ENCODE measurements at places on chromosomes 6 and 20.

GRCh38 chr6:80145509-80145908 lies 39.0 kb downstream of the BCKDHB start:
- H3K4me3 ChIP-seq = no peak overlapping the region
- H3K27me3 ChIP-seq = no peaks in the 10 kb centered on the region
- DNase-seq = no peak
- no peak overlapping the region for H3K27ac ChIP-seq
- H3K4me1 ChIP-seq = no peaks in the 10 kb centered on the region

DNA sequence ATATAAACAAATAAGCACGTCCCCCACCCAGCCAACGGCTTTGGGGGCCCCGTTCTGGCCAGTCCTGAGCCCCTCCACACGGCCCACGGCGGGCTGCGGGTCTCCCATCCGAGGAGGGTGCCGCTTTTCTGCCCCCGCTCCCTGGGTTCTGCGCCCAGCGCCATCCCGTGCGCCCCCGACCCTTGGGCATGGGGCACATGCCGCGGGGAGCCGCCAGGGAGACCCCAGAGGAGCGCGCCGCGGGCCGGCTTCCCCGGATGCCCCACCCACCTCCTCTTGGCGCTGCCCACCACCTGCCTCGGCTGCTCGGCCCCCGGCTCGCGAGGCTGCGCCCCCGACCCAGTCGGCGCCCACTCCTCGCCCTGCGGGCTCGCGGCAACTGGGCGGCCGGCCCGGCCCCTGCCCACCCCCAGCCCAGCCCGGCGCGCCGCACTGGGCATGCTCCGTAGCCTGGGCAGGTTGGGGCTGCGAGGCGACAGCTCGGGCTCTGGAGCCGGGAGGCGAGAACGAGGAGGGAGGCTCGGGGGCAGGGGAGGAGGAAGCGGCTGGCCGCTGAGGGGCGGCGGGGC lies 570 bp upstream of the PLCB4 start:
- H3K4me1 ChIP-seq = no peaks in the 10 kb centered on the region
- no peak overlapping the region for H3K27ac ChIP-seq
- no peak for DNase-seq
- H3K4me3 ChIP-seq = peak overlapping the region; percentile 92

- H3K27me3 ChIP-seq = no peaks in the 10 kb centered on the region
- H3K36me3 ChIP-seq = no peaks in the 10 kb centered on the region
- 0 out of 2 replicates have a peak, but pooled peaks cover 1% of the 10 kb centered on the region for H3K4me1 ChIP-seq
- no peak for DNase-seq
These were observed 762 bp downstream of the ZC3H12D start for GRCh38 chr6:149483849-149484655.

DNA sequence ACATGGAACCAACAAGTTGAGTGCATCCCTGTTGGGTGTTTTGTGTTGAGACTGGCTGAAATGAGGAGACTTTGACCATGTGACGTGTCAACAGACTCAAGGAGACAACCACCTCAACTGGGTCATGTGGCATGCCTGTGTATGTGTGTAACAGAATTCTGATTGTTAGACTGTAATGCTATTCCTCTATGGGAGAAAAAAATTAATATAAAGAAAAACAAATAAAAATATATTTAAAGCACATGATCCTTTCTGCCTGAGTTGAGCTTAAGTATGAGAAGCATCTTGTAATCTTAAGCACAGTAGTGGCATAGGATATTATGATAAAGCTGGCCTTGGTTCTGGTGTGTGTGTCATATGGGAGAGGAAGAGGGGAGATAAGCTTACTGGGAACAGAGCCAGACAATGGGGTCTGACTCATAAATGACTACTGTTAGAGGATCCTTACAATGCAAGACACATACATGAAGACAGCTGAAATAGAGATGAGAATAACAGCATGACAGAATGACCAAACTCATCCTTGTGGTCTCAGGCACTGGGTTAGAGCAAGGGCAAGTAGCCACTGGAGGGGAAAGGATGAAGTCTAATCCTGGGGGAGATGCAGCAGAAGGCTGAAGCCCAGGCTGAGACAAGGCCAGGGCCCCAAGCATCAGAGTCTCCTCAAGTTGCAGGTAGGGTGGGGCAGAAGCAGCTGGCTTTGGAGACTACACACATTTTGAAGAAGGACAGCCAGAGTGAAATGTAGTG lies 9.2 kb downstream of the TP53INP2 start:
- peaks cover 12% of the 10 kb centered on the region for H3K27me3 ChIP-seq
- no peak for DNase-seq
- no peak overlapping the region for H3K4me3 ChIP-seq
- no peaks in the 10 kb centered on the region for H3K36me3 ChIP-seq
- no peak overlapping the region for H3K27ac ChIP-seq
- H3K4me1 ChIP-seq = no peaks in the 10 kb centered on the region

DNA sequence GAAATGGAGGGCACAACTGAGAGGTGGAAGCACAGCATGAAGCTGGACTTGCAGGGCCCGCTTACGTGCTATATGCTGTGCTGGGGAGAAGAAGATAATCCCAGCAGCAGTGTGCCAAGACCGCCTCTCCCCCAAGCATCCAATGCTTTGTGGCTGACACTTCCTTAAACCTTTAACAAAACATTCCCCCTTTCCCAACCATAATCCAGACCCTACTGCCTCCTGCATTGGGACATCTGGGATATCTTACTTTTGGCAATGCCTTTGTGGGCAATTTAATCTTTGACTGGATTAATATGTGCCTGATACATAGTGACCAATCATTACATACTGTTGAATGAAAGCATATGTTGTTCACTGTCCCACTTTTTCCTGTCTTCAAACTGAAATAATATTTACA lies 3.1 kb upstream of the TENT5A start:
- H3K4me1 ChIP-seq = peaks cover 4% of the 10 kb centered on the region
- H3K27ac ChIP-seq = no peak overlapping the region
- DNase-seq = no peak
- no peaks in the 10 kb centered on the region for H3K36me3 ChIP-seq
- H3K4me3 ChIP-seq = no peak overlapping the region

DNA sequence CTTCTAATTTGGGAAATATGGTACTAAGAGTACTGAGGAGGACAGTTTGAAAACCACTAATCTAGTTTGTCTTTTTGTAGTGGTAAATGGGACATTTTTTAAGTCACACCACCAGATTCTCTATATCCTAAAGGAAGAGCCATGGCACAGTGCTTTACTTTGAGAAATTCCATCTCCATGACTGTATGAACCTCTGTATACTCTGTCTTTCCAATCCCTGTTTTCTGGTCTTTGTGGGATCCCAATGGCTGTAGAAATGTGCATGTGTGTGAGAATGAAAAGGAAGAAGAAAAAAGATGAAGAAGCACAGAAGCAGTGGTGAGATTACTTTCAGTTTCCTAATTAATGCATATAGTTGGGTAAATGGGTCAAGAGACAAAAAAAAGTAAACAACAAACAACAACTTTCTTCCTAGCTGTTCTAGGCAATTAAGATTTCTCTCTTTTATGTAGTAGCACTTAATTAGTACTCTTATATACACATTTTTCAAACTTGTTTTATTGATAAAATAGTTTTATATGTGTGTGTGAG lies 141.2 kb upstream of the HCRTR2 start:
- H3K27ac ChIP-seq = no peak overlapping the region
- DNase-seq = no peak
- H3K36me3 ChIP-seq = no peaks in the 10 kb centered on the region
- H3K4me1 ChIP-seq = no peaks in the 10 kb centered on the region
- no peaks in the 10 kb centered on the region for H3K27me3 ChIP-seq

DNA sequence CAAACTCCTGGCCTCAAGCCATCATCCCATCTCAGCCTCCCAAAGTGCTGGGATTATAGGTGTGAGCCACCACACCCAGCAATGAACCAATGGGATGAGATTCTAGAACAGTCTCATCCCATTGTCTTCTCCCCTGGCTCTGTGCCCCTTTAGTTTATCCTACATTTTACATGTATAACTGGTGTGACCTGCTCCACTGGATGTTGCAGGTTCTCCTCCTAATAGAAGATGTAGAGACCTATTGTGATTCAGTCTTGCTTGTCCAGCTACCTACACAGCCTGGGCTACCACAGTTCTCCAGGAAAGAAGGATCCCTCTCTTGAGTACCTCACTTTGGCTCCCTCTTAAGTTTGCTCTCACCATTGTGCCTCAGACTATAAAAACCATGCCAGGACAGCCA lies 2.0 kb upstream of the FKBPL start:
- no peak overlapping the region for H3K4me3 ChIP-seq
- H3K27ac ChIP-seq = no peak overlapping the region
- no peaks in the 10 kb centered on the region for H3K4me1 ChIP-seq
- no peaks in the 10 kb centered on the region for H3K27me3 ChIP-seq

GRCh38 chr6:53236241-53236640 lies 87.6 kb upstream of the GCM1 start:
- no peak overlapping the region for H3K4me3 ChIP-seq
- no peaks in the 10 kb centered on the region for H3K36me3 ChIP-seq
- H3K27me3 ChIP-seq = no peaks in the 10 kb centered on the region
- H3K4me1 ChIP-seq = no peaks in the 10 kb centered on the region
- no peak overlapping the region for H3K27ac ChIP-seq
- no peak for DNase-seq

- no peaks in the 10 kb centered on the region for H3K27me3 ChIP-seq
- no peak overlapping the region for H3K4me3 ChIP-seq
- H3K27ac ChIP-seq = no peak overlapping the region
- no peak for DNase-seq
- H3K36me3 ChIP-seq = no peaks in the 10 kb centered on the region
- H3K4me1 ChIP-seq = no peaks in the 10 kb centered on the region
These were observed 50.5 kb upstream of the BMP6 start for GRCh38 chr6:7675353-7675945.

GRCh38 chr6:155080881-155081845 lies 86.0 kb downstream of the TIAM2 start:
- H3K4me3 ChIP-seq = no peak overlapping the region
- no peak for DNase-seq
- no peaks in the 10 kb centered on the region for H3K4me1 ChIP-seq
- H3K27ac ChIP-seq = no peak overlapping the region
- H3K27me3 ChIP-seq = no peaks in the 10 kb centered on the region

- H3K27ac ChIP-seq = no peak overlapping the region
- H3K36me3 ChIP-seq = no peaks in the 10 kb centered on the region
- H3K4me3 ChIP-seq = no peak overlapping the region
- DNase-seq = no peak
- peaks cover 4% of the 10 kb centered on the region for H3K4me1 ChIP-seq
These were observed 216.1 kb downstream of the ALDH8A1 start for GRCh38 chr6:134733801-134734200.

GRCh38 chr20:59010995-59011873 lies 4.2 kb upstream of the CTSZ start:
- H3K36me3 ChIP-seq = no peaks in the 10 kb centered on the region
- no peak overlapping the region for H3K27ac ChIP-seq
- no peak for DNase-seq
- no peak overlapping the region for H3K4me3 ChIP-seq
- H3K27me3 ChIP-seq = no peaks in the 10 kb centered on the region
- 0 out of 2 replicates have a peak, but pooled peaks cover under 1% of the 10 kb centered on the region for H3K4me1 ChIP-seq

DNA sequence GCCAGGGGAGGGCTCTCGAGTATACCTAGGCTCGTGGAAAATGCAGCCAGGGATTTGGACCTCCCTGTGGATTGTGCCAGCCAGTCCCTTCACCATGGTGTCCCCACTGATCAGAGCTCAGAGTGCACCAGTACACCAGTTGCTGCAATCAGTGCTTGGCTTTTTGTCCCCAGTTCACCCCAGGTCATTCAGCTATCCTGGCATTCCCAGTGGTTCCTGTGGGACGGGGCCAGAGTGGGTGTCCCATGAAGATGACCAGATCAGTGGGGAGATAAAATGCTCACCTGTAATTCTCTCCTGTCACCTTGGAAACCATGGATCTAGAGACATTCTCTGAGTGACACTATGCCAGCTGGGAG lies 23.8 kb downstream of the MAS1 start:
- no peak overlapping the region for H3K27ac ChIP-seq
- DNase-seq = no peak
- no peaks in the 10 kb centered on the region for H3K27me3 ChIP-seq

DNA sequence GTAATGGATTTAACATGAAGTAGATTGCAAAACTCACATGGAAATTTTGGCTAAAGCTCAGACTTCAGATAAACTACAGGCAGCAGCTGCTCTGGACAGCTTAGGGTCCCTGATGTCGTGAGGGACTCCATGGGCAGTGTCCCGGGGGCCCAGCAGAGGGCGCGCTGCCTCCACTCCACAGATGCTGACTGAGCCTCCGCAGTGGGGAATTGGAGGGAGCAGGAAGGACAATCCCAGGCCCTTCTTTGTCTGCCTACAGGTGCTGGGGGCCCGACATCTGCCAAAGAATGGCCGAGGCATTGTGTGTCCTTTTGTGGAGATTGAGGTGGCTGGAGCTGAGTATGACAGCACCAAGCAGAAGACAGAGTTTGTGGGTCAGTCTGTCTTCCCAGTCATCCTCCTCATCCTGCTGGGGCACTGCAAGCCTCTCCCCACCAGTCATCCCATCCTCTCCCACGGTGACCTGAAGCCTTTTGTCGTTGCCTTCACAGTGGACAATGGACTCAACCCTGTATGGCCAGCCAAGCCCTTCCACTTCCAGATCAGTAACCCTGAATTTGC lies 35.9 kb downstream of the PLCG1 start:
- no peak overlapping the region for H3K4me3 ChIP-seq
- H3K27ac ChIP-seq = no peak overlapping the region
- no peaks in the 10 kb centered on the region for H3K27me3 ChIP-seq
- peak; percentile 39 for DNase-seq
- no peaks in the 10 kb centered on the region for H3K4me1 ChIP-seq
- peaks cover 61% of the 10 kb centered on the region for H3K36me3 ChIP-seq

DNA sequence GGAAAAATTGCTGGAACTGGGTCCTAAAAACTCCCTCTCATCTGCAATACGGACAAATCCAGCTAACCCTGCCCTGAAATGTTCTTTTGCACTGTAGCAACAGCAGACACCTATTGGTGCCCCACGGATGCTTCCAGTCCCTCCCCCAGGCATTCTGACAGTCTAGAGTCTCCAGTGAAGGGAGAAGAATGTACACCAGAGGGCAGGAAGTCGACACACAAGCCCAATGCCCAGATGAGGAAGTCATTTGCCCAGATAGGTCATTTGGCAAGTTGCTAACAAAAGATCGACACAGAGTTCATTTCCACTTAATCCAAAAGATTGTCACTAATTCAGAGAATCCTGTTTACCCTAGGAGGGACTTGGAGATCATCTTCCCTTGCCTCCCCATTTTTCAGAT lies 293.0 kb upstream of the PRDM1 start:
- H3K27ac ChIP-seq = no peak overlapping the region
- H3K4me3 ChIP-seq = no peak overlapping the region
- H3K36me3 ChIP-seq = no peaks in the 10 kb centered on the region
- H3K4me1 ChIP-seq = no peaks in the 10 kb centered on the region

GRCh38 chr6:129130959-129131681 lies 248.2 kb downstream of the LAMA2 start:
- H3K4me1 ChIP-seq = no peaks in the 10 kb centered on the region
- no peaks in the 10 kb centered on the region for H3K36me3 ChIP-seq
- DNase-seq = no peak
- H3K27me3 ChIP-seq = no peaks in the 10 kb centered on the region

- no peaks in the 10 kb centered on the region for H3K27me3 ChIP-seq
- H3K27ac ChIP-seq = no peak overlapping the region
- no peak for DNase-seq
- H3K4me3 ChIP-seq = no peak overlapping the region
- H3K36me3 ChIP-seq = no peaks in the 10 kb centered on the region
These were observed 283.9 kb downstream of the FOXC1 start for GRCh38 chr6:1893470-1894130.
